Stimulated activated CD4-positive, alpha-beta T cell treated with anti-CD3 and anti-CD28 coated beads, Interleukin-1b, Interleukin-23, amount 100 ng/mL, for 1 hour (primary cell): ENCODE measurements at places on chromosomes 4 and X.
A peak's percentile ranks its signal among the peaks of the same experiment; 100 is the strongest.

DNA sequence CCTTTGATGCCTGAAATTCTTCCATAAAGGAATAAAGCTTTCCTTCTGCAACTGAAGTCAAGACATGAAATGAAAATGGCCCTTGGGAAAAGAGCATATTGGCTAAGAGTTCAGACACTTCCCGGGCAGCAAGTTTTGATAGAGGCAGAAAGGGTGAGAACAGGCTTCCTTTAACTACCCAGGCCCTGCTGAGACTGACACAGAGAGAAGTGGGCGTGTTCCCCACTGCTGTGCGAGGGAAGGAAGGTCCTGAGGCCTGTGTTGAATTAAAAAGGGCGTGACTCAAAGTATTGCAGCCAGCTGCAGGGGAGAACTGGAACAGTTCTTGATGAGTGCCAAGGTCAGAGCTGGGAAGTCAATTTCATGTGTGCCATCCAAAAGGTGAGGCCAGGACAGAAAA lies 33.9 kb upstream of the ADGRG2 start:
- DNase-seq: no peak

DNA sequence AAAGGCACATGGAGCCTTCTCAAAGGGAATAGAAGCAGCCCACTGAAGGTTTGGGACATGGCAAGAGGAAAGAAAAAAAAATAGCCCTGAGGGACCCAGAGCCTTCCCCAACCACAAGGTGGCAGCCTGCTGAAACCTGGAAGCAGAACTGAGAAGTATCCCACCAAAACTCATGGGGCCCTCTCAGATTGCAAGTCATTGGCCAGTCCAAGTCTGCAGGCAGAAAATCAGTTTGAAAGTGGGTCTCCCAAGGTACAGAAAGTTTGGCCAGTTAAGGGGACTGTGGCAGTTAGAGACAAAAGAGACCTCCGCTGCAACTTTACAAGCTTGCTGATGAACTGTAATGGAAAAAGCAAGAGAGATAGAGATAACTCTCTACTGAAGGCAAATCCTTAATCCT lies 155.8 kb downstream of the ANTXR2 start:
- DNase-seq: no peak

DNA sequence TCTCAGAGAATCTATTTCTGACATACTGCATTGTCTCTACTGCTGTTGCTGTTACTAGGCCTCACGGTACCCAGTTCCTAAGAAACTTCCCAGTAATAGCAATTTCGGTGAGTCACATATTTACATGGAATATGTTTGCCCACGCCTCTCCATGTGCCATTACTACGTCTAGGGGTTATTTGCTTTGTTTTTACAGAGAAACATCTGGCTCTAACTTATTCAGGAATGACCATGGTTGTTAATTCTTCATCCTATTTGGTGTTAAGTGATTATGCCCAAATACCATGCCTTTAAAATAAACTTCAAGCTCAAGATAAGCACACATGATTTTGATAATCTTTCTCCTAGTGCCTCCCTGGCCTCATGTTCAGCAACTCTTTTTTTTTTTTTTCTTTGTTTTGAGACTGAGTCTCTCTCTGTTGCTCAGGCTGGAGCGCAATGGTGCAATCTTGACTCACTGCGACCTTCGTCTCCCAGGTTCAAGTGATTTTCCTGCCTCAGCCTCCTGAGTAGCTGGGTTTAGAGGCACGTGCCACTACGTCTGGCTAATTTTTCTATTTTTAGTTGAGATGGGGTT lies 101.0 kb upstream of the HS3ST1 start:
- DNase-seq: no peak

DNA sequence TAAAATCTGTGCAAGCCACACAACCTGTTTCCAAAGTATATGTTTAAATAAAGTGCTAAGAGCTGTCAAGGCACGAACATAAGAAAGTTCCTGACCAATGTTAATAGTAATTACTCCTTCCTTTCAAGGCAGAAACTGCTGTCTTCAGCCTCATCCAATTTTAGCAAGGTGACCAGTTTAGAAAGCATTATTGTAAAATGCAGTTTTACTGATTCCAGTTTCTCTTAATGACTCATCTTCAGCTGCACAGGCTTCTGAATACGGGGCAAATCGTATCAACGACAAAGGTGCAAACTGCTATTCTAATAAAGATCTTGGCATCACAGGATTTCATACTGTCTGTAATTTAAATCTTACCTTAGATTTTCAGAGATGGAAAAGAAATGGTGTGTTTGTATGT lies 87.5 kb downstream of the PPP3CA start:
- no peak for DNase-seq

GRCh38 chr4:138673053-138673452 lies 342.5 kb upstream of the NOCT start:
- DNase-seq: no peak

DNA sequence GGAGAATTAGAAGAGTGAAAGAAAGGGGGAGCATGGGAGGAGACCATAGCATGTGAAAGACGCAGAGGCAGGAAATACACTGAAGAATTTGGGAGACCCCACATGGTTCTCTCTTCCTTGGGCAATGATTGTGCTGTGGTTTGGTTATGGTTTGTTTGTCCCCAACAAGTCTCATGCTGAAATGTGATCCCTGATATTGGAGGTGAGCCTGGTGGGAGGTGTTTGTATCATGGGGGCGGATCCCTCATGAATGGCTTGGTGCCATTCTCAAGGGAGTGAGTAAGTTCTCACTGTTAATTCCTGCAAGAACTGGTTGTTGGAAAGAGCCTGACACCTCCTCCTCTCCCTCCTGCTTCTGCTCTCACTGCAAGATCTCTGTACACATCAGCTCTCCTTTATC lies 78.6 kb upstream of the RAI2 start:
- no peak for DNase-seq

- DNase-seq: no peak
Observed at GRCh38 chrX:15515931-15516330, 15.3 kb downstream of the BMX start.

- DNase-seq: peak; percentile 5
Observed at GRCh38 chrX:54182194-54182863, 725 bp downstream of the FAM120C start.

DNA sequence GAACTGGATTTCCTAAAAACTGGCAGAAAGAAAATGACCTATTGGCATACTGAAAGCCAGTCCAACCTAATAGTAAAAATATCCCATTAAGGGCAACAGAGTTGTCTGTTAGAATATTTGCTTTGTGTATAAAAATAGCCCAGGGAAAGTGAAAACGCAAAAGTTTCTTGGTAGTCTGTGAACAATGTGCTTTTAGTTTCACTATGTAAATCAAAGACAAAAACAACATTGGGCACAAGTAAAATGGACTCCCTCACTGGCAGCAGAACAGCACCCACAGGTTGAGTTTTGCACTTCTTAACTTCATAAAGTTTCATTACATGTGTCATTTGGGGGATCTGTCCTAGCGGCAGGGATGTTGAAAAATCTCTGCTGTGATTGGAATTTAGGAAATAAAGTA lies 4.3 kb upstream of the FGG start:
- no peak for DNase-seq

- no peak for DNase-seq
Observed at GRCh38 chrX:136656361-136656964, 8.5 kb downstream of the CD40LG start.

DNA sequence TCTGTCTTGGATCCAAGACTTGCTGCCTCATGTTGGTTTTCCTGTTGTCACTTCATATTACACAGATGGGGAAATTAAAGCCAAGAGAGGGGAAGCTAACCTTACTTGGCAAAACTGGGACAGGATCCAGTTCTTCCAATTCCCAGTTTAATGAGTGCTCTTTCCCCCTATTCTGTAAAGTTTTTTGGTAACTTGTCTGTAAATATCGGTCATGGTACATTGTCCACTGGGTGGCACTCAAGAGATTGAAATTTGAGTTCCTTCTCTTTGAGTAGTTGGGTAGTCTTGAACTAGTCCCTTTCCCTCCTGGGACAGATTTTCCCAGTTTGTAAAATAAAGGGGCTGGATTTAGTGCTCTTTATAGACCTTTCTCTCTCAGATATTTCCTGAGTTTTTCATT lies 12.4 kb upstream of the EOLA2 start:
- DNase-seq: no peak
